ENCODE measurements at places on chromosomes 2 and 18.

DNA sequence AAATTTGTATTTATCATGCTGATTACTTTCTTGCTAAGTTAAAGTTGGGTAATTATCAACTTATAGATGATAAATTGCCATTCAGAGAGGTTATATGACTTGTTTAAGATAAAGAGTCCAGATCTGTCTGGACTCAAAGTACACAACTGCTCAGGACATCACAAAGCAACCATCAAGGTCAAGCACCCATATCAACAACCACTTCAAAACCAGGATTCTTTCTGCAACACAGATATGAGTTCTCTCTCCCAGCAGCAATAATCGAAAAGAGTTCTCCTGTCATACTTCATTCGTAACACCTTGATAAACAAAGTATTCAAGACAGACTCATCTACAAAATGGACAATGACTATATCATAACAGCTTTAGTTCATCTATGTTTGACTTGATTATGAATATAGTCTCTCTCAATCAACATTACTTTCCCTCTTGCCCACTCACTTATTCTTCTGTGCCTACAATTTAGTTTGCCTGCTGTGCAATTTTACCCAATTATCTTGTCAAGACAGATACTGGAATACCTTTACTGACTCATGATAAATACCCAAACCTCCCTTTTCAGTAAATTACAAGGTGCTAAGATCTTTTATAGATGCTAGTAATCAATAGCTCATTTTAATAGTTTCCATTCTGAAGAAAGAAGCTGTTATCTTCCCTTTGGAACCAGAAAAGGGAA lies 281.8 kb downstream of the NBAS start:
- DNase-seq, result no peak

DNA sequence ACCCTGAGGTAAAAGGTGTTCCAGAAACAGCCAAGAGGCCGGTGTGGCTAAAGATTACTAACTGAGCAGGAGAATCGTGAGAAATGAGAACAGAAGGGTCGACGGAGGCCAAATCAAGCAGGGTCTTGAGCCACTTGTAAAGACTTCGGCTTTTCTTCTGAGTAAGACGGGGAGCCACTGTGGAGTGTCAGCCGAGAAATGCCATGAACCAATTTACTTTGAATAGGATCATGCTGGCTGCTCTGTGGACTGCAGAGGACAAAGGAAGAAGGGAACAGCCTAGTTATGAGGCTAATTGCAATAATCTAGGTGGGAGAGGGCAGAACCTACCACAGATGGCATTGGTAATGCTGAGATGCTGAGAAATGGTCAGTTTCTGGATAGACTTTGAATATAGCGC lies 16.8 kb downstream of the VIT start:
- no peak for DNase-seq

GRCh38 chr2:86254576-86255538 lies 55.6 kb downstream of the MRPL35 start:
- DNase-seq, result no peak

GRCh38 chr2:174191342-174192074 lies 56.8 kb downstream of the OLA1 start:
- DNase-seq, result no peak

DNA sequence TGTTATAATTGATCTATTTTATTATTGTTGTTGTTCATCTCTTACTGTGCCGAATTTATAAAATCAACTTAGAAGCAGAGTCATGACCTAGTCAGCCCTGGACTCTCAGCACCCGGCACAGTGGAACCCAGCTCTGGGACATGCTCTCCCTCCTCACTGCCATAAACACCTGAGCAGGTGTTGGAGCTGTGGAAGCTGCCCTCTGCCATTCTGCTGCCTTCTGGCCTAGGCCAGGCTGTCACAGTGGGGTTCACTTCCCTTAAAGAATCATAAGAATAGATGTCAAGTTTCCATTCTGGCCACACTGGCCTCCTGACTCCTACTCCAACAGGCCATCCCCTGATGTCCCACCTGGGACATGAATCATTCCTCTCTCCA lies 192.2 kb downstream of the ZFP36L2 start:
- no peak for DNase-seq

DNA sequence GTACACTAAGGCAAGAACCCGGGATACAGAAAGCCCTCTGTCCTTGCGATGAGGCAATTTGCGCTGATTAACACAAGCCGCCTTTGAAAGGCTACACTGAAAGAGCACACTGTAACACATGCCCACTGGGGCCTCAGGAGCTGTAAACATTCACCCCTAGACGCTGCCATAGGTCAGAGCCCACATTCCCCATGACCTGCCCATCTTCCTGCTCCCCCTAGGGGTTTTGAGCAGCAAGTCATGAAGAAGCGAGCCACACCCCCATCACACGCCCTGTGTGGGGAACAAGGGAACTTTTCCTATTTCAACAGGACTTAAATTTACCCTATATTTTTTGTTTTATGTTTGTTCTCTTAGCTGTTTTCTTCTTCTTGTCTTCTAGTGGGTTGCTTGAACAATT lies 47.8 kb upstream of the SLC4A10 start:
- DNase-seq, result no peak

GRCh38 chr2:26646986-26647672 lies 6.0 kb upstream of the CIB4 start:
- no peak for DNase-seq

DNA sequence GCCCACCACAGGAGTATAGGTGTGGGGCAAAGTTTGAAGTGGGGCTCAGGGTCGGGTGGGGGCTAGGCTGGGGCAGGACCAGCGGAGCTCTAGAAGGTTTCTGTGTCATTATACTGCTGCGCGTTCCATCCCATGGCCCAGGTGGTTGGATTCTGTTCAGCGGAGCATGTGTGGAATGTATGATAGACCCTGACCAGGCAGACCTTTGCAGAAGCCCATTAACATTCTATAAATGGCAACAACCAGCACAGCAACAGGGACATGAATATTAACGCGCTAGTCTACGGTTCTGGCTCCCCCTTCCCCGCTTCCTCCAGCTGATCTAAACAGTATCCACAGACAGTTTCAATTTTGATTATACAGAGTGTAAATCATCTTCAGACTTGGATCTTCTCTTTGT lies 4.1 kb upstream of the PRKCE start:
- no peak for DNase-seq

DNA sequence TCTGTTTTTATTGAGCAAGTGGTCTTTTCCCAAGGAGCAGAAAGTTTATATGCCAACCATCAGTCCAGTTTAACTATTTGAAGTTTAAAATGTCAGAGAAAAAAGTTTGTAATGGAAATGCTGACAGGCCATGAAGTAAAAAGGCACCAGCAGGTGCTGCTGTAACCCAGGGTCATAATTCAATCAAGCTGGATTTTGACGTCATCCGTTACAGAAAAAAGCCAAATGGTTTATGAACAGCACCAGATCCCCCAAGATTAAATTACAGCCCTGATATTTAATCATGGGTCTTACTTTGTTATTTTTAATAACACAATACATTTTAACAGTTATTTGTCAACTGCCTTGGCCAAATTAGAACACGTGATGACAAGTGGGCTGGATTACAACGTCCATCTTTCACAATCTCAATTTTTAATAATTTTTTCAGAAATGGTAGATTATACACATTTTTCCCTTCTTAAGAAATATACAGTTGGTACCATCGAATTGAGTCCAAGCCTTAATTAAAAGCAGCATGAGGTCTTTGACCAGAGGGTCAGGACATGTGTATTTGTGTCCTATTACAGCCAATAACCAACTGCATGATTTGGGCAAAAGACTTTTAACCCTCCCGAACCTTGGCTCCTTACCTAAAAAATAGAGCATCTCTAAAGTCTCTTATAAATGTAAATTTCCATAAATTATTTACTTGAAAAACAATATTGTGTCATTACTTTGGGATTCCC lies 10.0 kb downstream of the TCF4 start:
- DNase-seq, result no peak

- DNase-seq, result no peak
These were observed 11.2 kb upstream of the LBH start for GRCh38 chr2:30219886-30220875.

DNA sequence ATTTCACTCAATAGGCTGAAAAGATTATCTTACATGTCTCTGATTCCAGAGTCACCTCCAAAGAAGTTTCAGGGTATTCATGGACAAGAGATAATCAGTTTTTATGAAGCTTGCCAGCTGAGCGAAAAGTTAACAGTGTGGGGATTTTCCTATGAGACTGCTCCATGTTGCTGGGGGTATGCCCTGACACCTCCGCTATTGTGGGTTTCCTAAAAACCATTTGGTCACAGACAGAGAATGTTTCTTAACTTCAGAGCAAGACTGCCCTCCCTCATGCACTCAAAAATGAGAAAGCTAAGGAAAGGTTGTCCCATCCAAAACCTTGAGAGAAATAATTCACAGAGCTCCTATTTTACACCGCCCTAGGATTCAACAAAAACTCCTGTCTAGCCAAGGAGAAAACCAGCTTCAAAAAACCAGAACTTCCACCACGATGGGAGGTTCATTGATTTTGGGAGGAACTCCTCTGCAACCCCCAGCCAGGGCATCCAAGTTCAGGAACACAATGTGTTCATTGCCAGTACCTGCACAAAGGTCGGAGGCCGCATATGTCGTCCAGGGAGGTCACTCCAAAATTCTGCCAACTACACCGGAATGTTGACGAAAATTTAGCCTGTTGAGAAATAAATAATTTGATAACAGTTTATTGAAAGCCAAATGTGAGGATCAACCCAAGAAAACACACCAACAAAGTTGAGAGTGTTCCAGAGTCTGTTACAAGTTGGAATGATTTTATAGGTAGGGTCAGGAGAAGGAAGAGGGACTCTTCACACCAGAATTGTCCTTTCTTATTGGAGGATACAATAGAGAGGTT lies 104.3 kb downstream of the SP100 start:
- DNase-seq, result no peak

DNA sequence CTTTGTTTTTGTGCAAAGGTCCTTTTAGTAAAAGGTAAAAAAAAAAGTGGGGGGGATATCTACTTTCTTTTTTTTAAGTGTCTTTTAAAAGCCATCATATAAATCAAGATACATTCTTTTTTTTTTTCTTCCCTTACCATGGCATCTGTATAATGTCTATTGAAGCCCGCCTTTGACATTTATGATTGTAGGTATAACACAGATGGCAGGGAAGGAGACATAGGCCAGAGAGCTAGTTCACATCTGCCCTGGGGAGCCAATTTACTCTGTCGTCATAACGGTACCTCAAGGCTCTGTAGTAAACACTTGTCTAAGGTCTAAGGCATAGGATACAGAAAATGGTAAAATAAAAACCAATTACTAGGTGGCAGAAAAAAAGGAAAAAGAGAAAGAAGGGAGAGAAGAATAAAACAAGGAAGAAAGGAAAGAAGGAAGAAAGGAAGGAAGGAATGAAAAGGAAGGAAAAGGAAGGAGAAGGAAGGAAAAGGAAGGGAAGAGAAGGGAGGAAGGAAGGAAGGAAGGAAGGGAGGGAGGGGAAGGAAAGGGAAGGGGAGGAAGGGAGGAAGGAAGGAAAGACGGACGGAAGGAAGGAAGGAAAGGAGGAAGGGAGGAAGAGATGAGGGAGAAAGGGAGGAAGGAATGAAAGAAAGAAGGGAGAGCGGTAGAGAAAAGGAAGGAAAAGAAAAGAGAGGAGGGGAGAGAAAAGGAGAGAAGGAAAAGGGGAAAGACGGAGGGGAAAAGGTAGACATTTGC lies 343.5 kb downstream of the RBM43 start:
- no peak for DNase-seq

- no peak for DNase-seq
These were observed 4.7 kb upstream of the SLC20A1 start for GRCh38 chr2:112640800-112641675.

DNA sequence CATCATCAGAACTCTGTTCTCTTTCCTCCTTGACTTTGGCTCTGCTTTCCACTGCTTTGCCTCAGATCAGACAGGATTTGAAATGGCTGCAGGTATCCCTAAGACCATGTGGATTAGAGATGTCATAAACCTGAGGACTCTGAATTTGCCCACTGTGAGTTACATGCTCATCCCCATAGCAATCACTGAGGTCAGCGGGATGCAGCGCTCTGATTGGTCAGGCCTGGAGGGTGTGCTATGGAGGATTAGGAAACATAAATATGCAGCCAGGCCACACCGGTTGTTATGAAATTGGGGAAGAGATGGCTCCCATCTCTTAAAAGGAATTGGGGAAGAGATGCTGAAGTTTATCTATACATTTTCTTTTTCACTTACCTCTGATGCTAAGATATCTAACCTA lies 73.7 kb upstream of the DNAJC10 start:
- no peak for DNase-seq

DNA sequence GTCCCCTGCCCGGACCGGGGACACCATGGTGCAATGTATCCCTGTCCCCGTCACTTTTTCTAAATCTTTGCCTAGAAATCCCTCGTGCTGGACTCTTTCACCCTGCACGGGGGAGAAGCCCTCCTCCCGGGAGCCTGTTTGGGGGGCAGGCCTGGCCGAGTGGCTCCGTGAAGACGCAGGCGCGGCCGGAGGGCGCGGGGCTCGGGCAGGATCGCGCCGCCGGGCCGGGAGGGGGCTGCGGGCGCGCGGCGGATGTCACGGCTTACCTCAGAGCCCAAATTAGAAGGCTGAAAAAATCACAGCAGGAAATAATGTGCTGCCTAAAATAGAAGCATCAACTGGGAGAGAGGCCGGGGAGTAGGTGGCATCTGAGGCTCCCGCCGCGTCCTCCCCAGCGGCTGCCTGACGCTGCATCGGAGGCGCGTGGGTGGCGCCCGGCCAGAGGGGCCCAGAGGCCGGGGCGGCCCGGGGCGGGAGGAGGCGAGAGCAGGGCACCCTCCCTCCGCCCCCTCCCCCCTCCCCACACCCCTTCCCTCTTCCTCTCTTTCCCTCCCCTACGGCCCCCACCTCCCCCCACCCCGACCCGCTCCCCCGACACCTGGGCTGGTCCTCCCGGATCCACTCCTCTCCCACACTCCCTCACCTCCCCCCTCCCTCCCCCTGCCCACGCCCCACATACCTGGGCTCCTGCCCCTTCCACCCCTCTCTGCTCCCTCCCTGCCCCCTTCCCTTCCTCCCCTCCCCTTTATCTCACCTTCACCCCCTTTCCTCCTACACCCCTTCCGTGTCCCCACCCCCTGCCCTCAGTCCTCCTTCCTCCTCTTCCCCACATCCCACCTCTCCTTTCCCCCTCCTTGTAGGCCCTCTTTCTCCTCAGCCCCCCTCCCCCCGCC lies 51.9 kb downstream of the SLC4A1AP start:
- no peak for DNase-seq

DNA sequence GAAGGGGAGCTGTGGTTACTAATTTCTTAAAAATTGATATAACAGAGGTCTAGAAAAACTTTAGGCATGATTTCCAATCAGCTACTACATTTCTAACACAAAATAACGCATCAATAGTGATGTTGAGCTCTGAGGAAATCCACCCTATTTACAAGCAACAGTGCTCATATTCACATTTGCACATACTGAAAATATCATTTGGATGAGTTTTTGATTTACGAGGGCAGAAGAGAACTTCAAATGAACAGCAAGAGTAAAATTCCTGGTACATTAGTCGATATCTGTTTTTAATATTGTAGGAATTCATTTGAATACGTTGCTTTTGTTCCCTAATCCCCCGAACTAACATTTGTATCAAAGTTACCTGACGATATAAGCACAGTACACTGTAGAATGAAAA lies 761.0 kb upstream of the POU3F3 start:
- no peak for DNase-seq

DNA sequence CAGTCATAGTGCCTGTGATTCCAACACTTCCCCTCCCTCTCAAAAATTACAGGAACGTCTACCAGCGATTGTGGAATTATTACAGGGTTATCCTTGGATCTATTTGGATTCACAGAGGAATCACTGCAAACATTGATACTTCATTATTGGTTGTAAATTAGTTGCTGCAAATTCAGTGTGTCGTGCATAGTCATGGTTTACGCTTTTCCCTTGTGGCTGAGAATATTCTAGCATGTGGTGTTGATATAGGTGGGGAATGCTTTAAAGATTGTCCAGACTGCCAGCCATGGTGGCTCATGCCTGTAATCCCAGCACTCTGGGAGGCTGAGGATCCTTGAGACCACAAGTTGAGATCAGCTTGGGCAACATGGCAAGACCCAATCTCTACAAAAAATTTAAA lies 48.7 kb upstream of the PDK1 start:
- no peak for DNase-seq

Data from stimulated activated CD8-positive, alpha-beta memory T cell treated with anti-CD3 and anti-CD28 coated beads, Interleukin-7, amount 100 ng/mL, for 1 hour (primary cell).